ENCODE measurements at places on chromosomes 12 and 14.

GRCh38 chr14:21241218-21241819 is 27.9 kb downstream of the HNRNPC start:
- DNase-seq = no peak

- DNase-seq = no peak
Observed at GRCh38 chr12:70609203-70609602, 28.0 kb downstream of the PTPRB start.

- DNase-seq = no peak
Observed at GRCh38 chr14:101318271-101318670, 243.0 kb upstream of the DIO3 start.

- DNase-seq = peak; percentile 50
Observed at GRCh38 chr14:76872796-76873432, 46.7 kb downstream of the LRRC74A start.

GRCh38 chr14:73245480-73246325 is 8.4 kb downstream of the PAPLN start:
- peak; percentile 23 for DNase-seq

DNA sequence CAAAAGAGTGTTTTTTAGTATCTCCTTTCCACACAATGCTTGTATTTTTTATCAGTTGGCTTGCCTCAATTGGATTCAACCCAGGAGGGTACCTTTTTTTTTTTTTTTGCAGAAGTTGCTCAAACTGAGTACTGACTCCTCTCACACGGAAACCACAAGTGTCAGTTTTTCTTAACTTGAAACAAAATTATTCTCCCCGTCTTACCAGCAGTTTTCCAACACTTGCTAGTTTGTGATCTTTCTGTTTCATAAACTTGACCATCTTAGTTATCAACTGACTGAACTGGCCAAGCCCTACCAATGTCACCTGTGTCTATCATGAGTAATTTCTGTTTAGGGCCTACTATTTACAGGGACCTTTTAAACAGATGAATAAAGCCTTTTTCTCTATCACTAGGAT is 34.1 kb upstream of the ITPR2 start:
- DNase-seq = no peak

DNA sequence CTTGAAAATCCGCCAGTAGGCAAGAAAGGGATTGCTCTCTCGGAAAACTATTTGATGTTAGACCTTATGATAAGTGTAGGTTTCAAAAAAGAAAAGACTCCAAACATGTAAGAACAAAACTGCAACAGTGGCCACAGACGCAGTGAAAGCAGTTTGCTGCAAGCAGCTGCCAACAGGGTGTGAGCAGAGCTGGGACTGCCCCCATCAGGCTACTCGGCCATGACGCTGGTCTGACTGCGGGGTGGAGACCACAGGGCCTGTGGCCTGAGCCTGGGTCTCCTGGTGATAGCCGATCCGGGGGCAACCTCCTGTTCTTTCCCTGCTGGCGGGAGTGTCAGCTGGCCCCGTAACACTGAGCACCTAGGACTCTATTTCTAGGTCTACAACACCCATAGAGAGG is 63.2 kb downstream of the AMN start:
- DNase-seq = no peak

DNA sequence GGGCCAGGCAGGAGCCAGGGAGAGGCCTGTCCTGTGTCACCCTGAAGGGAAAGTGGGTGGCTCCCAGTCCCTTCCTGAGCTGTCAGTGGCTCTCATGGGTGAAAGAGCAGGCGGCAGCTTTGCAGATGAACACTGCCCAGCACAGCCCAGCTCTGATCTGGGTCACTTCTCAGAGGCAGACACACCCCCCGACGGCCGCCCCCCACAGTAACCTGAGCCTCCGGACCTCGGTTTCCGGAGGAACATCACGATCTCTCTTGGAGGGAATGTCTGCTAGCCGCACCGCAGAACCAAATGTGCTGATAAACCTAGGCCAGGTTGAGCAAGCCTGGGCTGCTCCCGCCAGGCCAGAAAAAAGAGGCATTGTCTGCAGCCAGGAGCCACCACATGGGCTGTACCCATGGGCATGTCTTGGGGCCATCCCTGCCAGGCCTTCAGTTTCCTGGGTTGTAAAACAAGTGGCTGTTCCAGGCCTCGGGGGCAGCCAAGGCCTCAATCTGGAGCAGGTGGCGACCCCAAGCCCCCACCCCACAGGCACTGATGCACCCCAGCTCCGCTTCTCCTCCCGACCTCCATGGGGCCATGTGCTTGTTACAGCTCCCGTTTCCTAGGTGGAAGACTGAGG is 57.6 kb downstream of the NCOR2 start:
- no peak for DNase-seq

DNA sequence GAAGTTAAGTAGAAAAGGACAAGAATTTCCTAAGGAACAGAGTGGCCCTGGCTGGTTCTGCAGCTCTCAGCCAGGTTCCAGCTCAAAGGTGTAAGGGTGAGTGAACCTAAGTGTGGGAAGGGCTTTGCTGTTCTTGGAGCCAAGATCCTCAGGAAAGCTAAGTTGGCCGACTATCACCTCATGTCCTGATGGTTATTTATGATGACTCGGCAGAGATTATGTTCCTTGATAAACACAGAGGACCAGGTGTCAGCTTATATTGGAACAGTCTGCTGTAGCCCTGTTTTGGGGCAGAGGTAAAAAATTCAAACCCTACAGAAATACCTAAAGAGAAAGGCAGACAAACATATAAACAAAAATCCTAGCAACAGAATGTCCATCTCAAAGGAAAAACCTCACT is 128.5 kb downstream of the TBX3 start:
- DNase-seq = no peak

GRCh38 chr14:49623387-49623786 is 2.8 kb downstream of the MGAT2 start:
- DNase-seq = no peak

- no peak for DNase-seq
Observed at GRCh38 chr12:80714055-80714454, 2.7 kb upstream of the MYF5 start.

GRCh38 chr14:68606644-68607043 is 186.2 kb downstream of the ZFP36L1 start:
- DNase-seq = no peak

DNA sequence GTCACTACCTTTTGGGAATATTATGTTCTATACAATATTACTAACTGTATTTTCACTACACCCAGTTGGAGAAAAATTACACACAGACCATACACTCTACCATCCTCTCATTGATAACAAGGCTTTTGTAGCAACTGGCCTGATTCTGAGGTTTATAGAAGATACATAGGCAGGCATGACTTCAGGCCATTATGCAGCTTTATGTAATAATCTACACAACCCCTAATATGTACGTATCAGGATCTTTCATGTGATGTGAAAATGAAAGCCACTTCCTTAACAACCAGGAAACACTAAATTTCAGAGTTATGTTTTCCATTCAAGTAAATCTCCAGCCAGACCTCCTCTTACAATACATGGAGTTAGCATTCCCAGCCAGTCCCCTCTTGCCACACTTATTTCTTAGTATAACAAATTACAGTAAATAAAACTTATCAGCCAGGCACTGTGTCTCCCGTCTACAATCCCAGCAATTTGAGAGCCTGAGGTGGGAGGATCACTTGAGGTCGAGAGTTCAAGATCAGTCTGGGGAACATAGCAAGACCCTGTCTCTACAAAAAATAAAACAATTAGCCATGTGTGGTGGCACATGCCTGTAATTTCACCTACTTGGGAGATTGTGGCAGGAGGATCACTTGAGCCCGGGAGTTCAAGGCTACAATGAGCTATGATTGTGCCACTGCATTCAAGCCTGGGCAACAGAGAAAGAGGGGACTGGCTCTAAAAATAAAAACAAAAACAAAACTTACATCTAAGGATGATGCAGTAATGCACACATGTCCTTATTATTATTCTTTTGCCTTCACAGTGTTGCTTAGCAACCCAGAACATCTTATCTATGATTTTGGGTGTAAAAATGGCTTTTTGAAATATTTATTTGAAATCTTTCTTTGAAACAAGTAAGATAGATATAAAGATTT is 10.4 kb upstream of the OSBPL8 start:
- no peak for DNase-seq

- DNase-seq = no peak
Observed at GRCh38 chr14:73721101-73721821, 7.1 kb upstream of the PNMA1 start.

GRCh38 chr14:103137689-103138300 is 14.5 kb downstream of the TNFAIP2 start:
- DNase-seq = no peak

- DNase-seq = no peak
Observed at GRCh38 chr12:32754111-32754510, 1.6 kb downstream of the YARS2 start.

DNA sequence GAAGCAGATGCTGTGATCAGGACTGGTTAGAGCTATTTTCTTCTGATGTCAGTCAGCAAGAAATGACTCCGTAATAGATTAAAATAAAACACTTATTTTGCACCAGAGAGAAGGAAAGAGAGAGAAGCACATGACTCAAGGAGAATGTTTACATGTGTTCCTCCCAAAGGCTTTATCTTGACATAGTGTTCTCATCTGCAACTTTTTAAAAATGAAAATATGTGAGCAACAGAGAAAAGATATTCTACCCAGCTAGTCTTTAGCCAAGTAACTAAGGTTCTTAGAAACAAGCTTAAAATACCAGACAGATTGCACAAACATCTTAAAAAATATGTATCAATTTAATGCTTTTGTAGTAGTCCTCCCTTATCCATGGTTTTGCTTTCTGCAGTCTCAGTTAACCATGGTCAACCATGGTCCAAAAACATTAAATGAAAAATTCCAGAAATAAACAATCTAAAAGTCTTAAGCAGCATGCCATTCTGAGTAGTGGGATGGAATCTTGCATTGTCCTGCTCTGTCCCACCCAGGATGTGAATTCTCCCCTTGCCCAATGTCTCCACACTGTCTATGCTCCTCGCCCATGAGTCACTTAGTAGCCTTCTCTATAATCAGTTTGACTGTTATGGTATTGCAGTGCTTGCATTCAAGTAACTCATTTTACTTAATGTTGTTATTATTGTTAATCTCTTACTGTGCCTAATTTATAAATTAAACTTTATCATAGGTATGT is 9.9 kb downstream of the SERPINA10 start:
- no peak for DNase-seq

- no peak for DNase-seq
Observed at GRCh38 chr12:29167988-29168387, 18.9 kb downstream of the FAR2 start.

GRCh38 chr12:19850346-19851065 is 411.2 kb downstream of the AEBP2 start:
- no peak for DNase-seq

DNA sequence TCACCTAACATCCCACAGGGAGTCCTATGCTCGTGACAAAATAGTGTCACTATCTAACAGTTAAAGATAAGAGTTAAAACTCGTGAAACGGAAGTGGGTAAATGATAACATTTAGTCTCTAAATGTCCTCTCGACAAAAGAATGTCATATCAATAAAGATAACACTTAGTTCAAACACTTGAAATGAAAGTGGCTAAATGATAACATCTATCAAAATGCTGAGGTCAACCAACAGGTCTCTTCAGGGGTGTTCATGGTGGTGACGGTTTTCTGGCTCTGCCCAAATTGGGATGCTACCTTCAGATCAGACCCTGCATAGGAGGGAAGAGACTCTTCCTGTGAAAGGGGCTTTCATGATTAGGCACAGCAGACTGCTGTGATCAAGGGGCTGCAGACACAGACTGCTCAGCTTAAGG is 22.1 kb downstream of the IL26 start:
- no peak for DNase-seq

DNA sequence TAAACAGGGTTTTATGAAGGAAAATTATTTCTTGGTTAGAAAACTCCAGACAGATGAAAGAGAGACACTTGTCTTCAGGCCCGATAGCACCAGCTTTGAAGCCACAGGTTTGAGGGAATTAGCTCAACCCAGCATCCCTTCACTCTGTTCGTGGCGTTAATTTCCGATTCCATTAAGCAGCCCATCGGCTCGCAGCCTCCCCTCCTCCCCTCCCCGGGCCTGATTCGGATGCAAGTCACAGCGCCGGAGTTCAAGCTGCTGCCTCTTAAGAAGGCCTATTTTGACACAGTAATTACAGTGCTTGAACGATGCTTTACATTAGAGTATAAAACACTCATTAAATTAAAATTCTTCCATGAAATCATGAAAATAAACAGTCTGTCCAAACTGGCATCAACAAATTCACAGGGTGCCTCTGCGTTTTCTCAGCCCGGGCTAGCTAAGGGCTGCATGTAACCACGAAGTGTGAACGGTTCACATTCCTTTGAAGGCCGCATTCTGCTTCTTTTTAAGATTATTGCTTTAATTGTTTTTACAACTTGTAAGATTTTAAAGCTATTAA is 145.8 kb downstream of the DICER1 start:
- DNase-seq = no peak

- no peak for DNase-seq
Observed at GRCh38 chr12:73421832-73422231, 1115.8 kb upstream of the ATXN7L3B start.

GRCh38 chr14:91246051-91246852 is 1.7 kb upstream of the GPR68 start:
- DNase-seq = peak; percentile 71

GRCh38 chr12:47102406-47102805 is 22.6 kb upstream of the AMIGO2 start:
- DNase-seq = no peak

DNA sequence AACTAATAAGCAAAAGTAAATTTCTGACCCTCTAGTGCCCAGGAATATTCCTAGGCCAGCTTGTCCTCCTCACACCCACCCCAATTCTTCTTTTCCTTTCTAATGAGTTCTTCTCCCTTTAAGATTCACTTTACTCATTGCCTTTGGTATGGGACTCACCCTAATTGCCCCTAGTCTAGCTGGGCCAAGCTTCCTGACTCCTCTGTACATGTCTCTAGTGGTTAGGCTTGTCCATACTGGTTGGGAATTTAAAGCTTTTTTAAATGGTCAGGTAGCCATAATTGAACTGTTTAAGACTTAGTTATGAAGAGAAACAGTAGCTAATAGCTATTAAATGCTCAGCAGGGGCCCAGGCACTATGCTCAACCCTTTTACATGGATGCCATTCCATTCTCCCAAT is 248.2 kb downstream of the C12orf42 start:
- no peak for DNase-seq

- DNase-seq = no peak
Observed at GRCh38 chr14:55512421-55512820, 67.6 kb upstream of the KTN1 start.

DNA sequence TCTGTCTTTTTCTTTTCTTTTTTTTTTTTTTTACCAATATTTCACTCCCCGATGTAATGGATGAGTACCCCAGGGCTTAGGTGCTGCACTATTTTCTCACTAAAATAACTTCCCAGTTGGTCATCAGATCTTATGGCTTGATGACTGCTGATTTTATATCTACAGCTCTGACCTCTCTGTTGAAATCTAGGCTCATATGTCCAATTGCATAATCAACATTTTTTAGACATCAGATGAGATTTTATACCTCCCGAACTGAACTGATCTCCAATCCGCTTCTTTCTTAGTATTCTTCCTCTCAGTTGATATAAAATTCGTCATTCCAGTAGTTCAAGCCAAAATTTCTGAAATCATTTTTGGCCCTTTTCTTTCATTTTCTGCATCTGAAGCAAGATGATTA is 1236.5 kb downstream of the SLC16A7 start:
- DNase-seq = no peak

- DNase-seq = no peak
Observed at GRCh38 chr12:7869137-7869536, 3.6 kb downstream of the SLC2A14 start.

- DNase-seq = no peak
Observed at GRCh38 chr14:103581954-103582703, 19.4 kb downstream of the COA8 start.
